Naive thymus-derived CD8-positive, alpha-beta T cell (primary cell): ENCODE measurements at places on chromosomes 5 and 9.

DNA sequence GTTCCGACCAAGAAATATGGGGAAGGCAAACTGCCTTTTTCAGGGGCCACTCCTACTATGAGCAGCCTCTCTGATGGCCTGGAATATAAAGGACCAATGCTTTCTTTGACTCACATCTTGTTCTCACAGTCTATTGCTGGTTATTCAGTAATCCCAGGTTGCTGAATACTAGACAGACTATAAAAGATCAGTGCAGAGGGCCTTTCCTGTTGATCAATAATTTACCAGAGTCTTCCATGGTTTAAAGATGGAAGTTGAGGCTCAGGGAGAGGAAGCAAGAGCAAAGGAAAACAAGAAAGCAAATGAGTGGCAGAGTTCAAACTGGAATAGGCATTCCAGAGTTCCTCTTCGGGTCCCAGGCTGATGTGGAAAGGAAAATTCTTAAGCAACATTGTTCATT, 62.9 kb downstream of the FBXO38 start:
- no peak for DNase-seq

DNA sequence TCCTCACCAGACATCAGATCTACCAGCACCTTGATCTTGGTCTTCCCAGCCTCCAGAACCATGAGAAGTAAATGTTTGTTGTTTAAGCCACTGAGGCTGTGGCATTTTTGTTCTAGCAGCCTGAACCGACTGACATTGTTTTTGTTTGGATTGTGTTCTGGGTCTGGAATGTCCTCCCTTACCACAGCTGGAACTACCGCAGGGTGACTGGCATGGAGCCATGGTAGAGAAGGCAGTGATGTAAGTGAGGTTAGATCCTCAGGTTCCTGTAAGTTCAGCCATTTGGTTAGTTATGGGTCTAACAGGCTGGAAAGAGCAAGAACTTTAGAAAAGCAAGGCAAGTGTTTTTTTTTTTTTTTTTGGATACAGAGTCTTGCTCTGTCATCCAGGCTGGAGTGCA, 209.3 kb downstream of the DAB2IP start:
- DNase-seq: no peak

DNA sequence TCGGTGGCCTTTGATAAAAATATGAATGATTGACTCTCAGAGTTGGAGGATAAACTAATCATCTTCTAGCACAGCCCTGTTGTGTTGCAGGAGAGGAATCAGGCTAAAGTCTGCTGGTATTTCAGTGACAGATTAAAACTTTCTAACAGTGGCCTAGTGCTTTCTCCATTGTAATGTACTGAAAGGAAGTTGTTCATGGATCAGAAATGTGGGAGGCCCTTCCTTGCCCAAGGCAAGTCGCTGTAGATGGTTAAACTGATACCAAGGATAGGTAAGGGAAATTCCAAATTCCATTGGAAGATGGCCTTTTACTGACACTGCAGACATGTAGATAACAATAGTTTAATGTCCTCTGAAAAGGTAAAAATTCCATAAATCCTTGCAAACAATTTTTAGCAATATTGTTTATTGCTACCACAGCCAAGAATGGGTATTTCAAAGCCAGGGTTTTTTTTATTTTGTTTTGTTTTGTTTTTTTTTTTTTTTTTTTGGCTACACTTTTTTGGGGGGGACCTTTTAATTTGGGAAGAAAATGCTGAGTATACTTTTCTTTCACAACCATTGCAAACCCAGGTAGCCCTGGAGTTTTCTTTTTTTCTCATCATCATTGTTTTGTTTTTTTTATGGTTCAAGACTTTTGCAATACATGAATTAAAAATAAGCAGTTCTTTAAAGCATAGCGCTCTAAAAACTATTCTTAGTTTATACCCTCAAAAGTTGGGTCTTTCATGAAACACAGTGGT, 35.5 kb downstream of the WDR36 start:
- no peak for DNase-seq

DNA sequence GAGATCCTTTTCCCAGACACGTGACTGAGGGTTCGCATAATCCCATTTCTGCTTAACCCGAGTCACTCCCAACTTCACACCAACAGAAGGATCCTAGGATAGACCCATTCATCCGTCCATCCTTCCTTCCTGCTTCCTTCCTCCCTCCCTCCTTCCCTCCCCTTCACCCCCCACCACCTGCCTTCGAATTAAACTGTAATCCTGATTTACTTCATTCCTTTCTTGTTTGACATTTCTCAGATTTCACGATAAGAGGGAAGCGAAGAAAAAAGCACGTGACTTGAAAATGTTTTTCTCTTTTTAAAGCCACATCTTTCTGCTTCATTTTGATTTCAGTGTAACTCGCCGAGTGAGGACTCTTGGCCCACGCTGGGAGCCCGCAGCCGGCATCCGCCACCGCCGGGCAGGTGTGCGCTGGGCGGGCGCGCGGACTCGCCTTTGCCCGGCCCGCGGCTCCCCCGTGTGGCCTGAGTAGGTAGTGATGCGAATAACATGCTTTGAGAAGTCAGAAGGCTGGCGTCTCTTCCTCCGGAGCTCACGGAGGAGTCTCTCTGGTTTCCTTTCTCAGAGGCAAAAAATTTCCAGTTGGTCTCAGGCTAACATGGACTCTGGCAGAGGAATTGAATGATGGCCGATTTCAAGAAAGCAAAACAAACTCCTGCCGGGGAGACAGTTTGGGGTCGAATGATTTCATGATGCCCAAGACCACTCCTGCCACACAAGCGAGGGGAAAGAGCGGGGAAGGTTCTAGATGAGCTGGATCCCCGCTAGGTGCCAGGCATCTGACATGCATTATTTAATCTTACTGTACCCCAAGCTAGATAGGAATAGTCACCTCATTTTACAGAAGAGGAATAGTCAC, 117.7 kb downstream of the SLC12A2 start:
- peak; percentile 83 for DNase-seq

DNA sequence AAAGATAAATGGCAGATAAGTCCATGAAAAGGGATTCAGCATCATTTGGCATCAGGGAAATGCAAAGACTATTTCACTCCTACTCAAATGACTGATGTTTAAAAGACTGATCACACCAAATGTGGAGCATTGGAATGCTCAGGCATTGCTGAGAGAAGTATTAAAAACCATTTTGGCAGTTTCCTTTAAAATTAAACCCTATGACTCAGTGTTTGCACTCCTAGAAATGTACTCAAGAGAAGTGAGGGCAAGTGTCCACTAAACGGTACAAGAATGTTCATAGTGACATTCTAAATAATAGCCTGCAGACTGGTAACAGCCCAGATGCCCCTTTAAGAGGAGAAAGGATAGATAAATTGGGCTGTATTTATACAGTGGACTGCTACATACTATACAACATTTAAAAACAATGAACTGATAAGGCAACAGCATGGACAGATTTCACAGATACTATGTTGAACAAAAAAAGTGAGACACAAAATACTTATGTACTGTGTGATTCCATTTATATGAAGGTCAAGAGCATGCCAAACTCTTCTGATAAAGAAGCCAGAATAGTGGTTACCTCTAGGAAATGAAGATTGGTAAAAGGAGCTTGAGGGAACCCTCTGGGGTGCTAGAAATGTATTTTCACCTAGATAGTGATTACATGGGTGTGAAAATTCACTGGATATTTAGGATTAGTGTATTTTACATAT, 24.6 kb downstream of the APC start:
- DNase-seq: no peak

GRCh38 chr5:169701910-169702451, 64.9 kb downstream of the DOCK2 start:
- DNase-seq: no peak

DNA sequence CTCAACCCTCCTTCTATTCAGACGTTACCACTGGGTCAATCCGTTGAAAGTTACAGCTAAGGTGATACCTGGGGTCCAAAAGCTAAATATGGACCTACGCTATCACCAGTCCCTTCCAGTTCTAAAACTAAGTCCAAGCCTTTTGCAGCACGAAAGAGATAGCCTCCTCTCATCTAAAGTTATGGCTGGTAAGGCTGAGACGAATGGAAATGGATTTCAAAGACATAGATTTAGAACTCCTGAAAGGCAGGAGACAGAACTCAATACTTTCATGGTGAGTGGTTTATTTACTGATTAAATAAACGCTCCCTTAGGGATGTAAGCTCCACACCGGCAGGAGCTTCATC, 751 bp upstream of the RIC1 start:
- DNase-seq: no peak

- no peak for DNase-seq
Observed at GRCh38 chr9:121038804-121039203, 11.3 kb downstream of the C5 start.

- DNase-seq: no peak
Observed at GRCh38 chr9:69173497-69173890, 583 bp upstream of the TJP2 start.

- DNase-seq: no peak
Observed at GRCh38 chr5:2902186-2902585, 150.7 kb upstream of the IRX2 start.

GRCh38 chr9:132879457-132880323, 992 bp downstream of the SPACA9 start:
- no peak for DNase-seq
